ENCODE measurements at places on chromosomes 3 and 15. TPM values are rescaled to one million over a fixed set of nuclear protein-coding genes. Genes with fewer than 3 reads are reported as not detected.

Gene PROS1
- 18.5 TPM for total RNA-seq

Gene ECE2
- total RNA-seq, result not detected

Gene CHRNA7
- total RNA-seq, result 0.37 TPM

Gene MST1R
- total RNA-seq, result 1.1 TPM

DNA sequence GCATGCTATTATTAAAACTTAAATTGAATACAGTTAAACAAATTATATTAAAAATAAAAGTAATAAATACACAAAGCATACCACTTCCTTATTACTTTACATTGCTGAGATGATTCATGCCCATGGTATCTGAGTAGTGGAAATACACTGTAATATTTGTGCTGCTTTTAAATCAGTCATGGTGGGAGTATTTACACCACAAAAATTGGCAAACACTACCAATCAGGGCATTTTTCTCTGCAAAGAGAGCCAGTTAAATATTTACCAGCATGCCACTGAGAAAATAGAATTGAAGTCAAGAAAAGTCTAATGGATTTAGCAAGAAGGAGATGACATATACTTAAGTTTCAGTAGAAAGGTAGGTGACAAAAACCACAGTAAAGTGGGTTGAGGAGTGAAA is 19.6 kb downstream of the PPARG start:
- H3K27me3 ChIP-seq, result peaks cover 7% of the 10 kb centered on the region
- no peak overlapping the region for H3K27ac ChIP-seq
- peaks cover 7% of the 10 kb centered on the region for H3K36me3 ChIP-seq
- H3K4me1 ChIP-seq, result peaks cover 18% of the 10 kb centered on the region

GRCh38 chr3:15345608-15346137 is 13.3 kb upstream of the SH3BP5 start:
- H3K27me3 ChIP-seq, result peaks cover 47% of the 10 kb centered on the region
- DNase-seq, result no peak
- no peak overlapping the region for H3K4me3 ChIP-seq
- no peaks in the 10 kb centered on the region for H3K36me3 ChIP-seq

DNA sequence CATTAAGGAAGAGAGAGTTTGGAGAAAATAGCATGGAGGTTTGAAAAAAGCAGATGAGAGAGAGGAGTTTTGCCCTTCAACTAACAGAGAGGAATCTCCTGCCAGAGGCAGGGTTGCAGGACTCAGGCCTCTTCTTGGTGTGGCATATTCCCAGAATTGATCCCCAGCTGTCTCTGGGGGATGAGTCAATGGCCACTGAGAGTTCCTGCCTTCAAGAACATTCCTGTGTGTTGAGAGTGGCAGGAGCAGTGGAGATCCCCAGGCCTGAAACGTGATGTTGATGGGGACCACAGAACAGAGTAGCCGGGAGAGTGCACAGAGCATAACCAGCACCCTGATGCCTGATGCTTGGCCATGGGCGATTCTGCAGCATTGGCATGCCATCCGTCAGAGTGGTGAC is 348.4 kb upstream of the THBS1 start:
- H3K27ac ChIP-seq, result peak overlapping the region; percentile 74
- no peaks in the 10 kb centered on the region for H3K27me3 ChIP-seq
- peaks cover 44% of the 10 kb centered on the region for H3K4me1 ChIP-seq
- H3K36me3 ChIP-seq, result no peaks in the 10 kb centered on the region
- DNase-seq, result no peak
- no peak overlapping the region for H3K4me3 ChIP-seq

DNA sequence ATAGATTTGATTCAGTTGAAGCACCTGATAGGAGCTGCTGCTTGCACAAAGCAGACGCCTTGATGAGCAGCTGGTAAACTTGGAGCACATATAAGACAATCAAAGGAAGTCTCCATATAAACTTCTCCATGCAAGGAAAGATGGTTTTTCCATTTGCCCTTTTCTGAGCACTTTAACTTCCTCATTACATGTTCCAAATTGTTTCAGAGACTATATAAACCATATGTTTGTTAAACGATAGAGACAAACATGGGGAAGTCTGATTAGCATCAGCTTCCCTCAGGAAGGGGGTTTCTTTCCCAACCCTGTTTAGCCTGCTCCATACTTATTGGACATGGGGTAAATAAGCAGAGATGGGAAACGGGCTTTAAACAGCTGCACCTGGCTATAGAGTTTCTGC is 88.0 kb downstream of the DHX36 start:
- H3K27me3 ChIP-seq, result no peaks in the 10 kb centered on the region
- no peak overlapping the region for H3K27ac ChIP-seq
- H3K4me1 ChIP-seq, result no peaks in the 10 kb centered on the region
- H3K4me3 ChIP-seq, result no peak overlapping the region
- H3K36me3 ChIP-seq, result peaks cover 2% of the 10 kb centered on the region
- no peak for DNase-seq

DNA sequence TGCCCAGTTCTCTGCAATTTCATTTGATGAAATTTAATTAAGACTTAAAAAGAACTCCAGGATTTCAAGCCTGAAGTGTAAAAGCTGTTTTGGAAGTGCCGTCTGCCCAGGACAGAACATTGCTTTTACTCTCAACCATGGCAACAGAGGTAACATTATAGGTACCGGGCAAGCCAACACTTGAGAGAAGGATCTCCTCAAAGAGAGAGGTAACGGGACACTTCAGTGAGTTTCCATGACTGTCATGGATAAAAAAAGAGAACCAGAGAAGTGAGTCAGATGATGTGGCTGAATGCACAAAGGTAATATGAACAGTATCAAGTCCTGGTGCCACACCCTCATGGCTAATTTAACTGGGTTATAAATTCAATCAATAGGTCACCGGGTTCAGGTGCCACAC is 130.2 kb upstream of the LMOD3 start:
- H3K4me1 ChIP-seq, result no peaks in the 10 kb centered on the region
- H3K27ac ChIP-seq, result no peak overlapping the region
- DNase-seq, result no peak
- H3K27me3 ChIP-seq, result peaks cover 34% of the 10 kb centered on the region
- H3K36me3 ChIP-seq, result no peaks in the 10 kb centered on the region

GRCh38 chr3:155554777-155555451 is 190.0 kb downstream of the PLCH1 start:
- H3K27me3 ChIP-seq, result no peaks in the 10 kb centered on the region
- H3K36me3 ChIP-seq, result no peaks in the 10 kb centered on the region
- no peaks in the 10 kb centered on the region for H3K4me1 ChIP-seq
- no peak overlapping the region for H3K4me3 ChIP-seq

- H3K4me1 ChIP-seq, result peaks cover 3% of the 10 kb centered on the region
- DNase-seq, result no peak
- no peak overlapping the region for H3K27ac ChIP-seq
- no peaks in the 10 kb centered on the region for H3K36me3 ChIP-seq
Measured at GRCh38 chr15:85837011-85837433, 42.3 kb upstream of the KLHL25 start.

DNA sequence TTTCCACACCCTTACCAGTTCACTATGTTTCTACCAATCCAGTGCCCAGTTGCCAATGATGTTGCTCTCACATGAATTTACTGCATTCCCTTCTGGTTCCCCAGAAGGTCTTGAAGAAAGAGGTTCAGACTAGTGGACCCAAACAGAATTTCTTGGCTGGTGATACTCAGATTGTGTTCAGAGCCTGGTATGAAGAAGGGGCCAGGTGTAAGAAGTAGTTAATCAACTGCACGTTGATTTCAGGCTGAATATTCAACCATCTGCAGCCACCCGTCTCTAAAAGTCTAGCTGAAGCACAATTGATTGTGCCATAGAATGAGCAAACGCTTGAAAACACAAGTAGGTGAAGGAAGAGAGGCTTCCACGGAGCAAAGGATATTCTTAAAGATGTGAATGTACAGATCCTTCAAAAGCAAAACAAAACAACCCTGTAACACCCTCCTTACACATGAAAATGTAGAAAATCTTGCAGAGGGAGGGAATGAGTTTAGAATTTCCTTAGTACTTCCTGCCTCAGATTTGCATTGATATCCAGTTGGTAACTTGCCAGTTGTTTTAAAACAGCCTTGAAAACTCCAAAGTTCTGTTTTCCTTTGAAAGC is 4.7 kb downstream of the RBMS3 start:
- H3K4me1 ChIP-seq, result peaks cover 67% of the 10 kb centered on the region
- H3K27ac ChIP-seq, result peak overlapping the region; percentile 95
- DNase-seq, result no peak
- H3K27me3 ChIP-seq, result no peaks in the 10 kb centered on the region
- peak overlapping the region; percentile 66 for H3K4me3 ChIP-seq
- no peaks in the 10 kb centered on the region for H3K36me3 ChIP-seq

DNA sequence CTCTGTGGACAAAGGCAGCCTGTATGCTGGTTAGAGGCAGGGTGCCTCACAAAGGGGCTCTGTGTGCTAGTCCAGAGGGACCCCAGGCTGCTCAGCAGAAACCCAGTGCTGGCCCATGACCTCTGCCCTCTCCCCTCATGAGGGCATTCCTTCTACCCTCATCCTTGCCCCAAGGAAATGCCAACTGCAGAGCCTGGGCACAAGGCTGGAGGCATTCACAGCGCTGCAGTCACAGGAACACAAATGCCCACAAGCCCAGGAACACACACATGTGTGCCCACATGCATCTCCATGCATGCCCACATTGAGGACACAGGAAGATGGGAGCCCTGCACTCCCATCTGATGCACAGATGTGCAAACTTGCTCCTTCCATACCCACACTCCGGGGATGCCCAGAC is 3.8 kb downstream of the INKA1 start:
- peak overlapping the region; percentile 41 for H3K27ac ChIP-seq
- peaks cover 44% of the 10 kb centered on the region for H3K4me1 ChIP-seq
- H3K4me3 ChIP-seq, result no peak overlapping the region
- no peak for DNase-seq

DNA sequence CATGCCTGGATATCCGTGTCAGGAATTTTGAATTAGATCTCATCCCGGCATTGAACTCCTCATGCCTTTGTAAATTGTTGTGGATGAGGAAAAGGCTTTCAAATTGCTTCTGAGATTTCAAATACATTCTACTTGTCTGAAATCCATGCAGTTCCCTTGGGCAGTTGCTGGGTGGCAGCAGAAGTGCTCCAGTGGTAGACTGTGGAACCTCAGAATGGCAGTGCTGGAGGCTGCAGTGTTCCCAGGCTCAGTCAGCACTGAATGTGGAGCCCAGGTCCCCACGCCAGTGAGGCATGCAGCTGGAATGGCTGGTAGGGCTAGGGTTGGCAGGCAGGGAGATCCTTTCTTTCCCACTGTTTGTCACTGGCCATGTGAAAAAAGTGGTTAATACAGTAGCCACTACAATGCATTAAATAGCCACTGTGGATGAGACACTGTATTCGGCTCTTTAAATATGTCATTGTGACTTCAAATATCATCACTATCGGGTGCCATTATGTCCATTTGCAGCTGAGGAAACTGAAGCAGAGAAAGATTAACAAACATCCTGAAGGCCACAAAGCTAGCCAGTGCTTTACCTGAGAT is 98.6 kb downstream of the TPRG1 start:
- H3K36me3 ChIP-seq, result no peaks in the 10 kb centered on the region
- DNase-seq, result peak; percentile 87
- no peaks in the 10 kb centered on the region for H3K27me3 ChIP-seq
- H3K4me1 ChIP-seq, result peaks cover 30% of the 10 kb centered on the region
